Activated naive CD4-positive, alpha-beta T cell treated with anti-CD3 and anti-CD28 coated beads, Interleukin-2, amount 50 U/mL, for 16 hours (primary cell): ENCODE measurements at places on chromosomes 16 and 17.

DNA sequence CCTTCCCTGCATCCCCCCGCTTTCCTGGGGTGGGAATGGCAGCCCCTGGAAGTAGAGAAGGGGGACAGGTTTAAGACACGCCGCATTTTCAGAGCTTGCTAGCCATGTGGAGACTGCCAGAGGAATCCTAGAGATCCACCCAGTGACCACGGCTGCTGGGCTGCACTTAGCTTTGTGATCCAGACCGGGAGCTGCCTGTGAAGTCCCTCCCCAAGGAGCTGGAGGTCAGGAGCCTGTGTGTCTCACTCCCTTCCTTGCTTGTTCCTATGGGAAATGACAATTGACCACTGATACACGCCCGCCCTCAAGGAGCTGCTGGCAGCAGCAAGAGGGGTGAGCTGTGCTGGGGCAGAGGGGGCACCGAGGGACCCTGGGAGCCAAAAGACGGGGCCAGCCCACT is 73.7 kb downstream of the SREBF1 start:
- DNase-seq, result no peak

DNA sequence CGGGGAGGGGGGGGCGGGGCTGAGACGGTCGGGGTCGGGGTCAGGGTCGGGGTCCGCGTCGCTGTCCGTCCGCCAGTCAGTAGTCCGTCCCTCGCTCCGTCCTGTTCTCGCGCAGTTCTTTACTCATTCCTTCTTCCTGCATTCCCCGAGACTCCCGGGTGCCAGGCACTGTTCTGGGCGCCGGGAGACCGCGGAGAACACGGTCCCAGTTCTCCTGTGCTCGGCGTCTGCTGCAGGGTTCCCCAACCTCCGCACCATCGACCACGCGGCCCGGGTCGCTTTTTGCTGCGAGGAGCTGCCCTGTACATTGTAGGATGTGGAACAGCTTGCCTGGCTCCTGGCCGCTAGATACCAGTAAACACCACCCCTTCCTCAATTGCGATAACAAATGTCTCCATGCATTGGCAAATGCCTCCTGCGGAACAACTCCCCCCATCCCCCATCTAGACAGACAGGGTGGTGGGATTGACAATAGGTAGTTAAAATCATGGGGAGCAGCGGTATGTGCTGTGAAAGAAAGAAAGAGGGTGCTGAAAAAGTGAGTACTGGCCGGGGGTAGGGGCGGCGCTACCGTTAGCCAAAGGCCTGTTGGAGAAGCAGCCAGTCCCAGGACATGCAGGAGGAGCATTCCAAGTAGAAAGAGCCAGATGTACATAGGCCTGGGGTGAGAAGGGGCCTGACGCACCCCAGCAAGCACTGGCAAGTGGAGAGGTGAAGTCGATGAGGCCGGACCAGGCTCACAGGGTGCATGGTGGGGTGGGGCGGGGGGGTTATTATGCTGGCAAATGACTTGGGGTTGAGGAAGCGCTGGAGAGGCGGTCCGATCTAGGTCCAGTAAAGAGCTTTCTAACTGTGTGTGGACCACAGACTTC is 631 bp downstream of the TRAF7 start:
- DNase-seq, result no peak

GRCh38 chr17:57881783-57882351 is 32.0 kb upstream of the MRPS23 start:
- DNase-seq, result no peak

DNA sequence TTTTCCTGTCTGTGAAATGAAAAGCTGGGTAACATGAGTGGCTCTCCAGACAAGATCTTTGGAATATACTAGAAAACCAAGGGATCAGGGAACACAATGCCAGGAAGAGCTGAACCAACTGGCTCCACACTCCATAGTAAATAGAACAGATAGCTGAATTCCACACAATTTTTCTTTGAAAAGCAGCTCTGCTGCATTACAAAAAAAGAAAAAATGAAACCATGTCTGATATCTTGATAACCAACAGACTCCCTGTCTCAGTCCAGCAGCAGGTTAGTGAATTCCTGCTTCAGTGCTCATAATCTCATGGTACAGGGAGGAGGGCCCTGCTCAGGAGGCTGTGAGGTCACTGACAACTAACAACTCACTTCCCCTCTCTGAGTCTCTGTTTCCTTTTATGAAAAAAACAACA is 97.1 kb downstream of the CDH11 start:
- no peak for DNase-seq

- DNase-seq, result no peak
Observed at GRCh38 chr17:77115510-77115909, 25.3 kb upstream of the SEC14L1 start.

DNA sequence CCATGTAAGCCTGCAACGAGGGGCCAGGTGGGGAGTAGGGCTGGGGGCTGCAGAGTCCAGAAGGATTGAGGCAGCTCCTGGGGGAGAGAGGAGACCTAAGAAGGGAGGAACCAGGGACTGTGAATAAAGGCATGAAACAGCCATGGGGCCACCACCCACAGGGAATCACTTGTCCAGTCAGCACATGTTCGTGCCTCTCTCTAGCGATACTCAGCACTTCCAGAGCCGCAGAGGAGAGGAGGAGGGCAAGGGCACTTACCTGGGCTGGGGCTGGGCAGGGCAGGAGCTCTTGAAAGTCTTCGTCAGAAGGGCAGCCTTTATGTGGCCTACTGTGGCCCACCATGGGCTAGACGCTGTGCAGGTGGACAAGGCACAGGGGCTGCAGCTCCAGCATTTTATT is 24.2 kb downstream of the CACNA1G start:
- DNase-seq, result no peak

DNA sequence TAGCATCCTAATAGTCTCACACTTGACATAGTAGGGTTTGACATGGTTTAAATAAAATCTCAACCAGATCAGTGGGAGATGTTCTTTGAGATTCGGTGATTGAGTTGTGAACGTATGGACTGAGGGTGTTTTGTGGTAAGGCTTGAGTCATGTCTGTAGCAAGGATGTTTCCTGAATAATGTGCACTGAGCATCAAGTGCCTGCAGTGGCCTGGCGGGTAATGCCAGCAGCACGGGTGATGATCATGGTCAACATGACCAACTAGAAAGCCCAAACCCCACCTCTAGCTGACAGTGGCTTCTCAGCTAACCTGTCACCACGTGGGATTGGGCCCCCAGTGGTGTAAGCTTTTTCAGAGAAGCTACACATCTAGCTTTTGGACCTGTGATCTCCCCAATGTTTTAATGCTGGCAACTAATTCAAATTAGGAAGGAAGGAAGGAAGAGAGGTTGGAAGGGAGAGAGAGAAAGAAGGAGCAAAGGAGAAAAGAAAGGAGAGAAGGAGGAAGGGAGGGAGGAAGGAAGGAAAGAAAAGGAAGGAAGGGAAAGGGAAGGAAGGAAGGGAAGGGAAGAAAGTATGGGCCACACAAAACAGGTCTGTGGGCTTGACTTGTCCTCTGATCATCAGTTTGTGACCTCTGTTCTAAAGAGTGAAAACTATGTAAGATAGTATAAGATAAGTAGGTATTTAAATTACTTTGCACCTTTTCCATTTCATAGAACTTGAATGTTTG is 55.4 kb downstream of the WWOX start:
- DNase-seq, result no peak

- no peak for DNase-seq
Observed at GRCh38 chr17:42276609-42277341, 584 bp upstream of the STAT5B start.

DNA sequence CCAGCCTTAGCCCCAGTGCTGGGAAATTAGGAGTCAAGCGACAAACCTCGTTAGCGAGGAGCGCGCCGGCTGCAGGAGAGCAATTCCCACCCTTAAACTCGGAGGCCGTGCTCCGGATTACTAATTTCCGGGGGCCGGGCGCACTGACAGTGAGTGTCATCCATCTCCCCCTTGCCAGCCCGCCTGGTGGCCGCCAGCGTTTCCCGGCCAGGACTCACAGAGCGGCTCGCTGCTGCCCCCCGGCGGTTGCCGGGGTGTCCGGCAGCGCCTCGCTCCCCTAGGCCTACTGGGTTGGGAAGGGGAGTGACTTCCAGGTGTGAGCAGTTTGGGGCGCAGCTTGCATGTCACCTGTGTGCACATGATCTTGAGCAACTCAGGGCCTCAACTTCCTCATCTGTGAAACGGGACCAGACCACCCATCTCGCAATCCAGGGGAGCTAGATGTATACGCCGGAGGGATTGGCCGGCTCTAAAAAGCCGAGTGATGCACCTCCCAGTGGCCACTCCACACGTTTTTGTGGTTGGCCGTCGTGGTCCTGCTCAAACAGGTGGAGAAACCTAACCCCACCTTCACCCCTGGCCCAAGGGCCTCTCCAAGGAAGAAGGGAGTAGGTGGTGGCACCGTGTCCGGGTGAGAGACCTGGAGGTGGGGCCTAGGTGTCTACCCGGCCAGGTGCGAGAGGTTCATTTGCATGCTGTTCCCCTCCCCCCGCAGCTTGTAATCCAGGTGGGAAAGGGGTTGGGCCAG is 2.5 kb upstream of the GSE1 start:
- DNase-seq, result peak; percentile 88

DNA sequence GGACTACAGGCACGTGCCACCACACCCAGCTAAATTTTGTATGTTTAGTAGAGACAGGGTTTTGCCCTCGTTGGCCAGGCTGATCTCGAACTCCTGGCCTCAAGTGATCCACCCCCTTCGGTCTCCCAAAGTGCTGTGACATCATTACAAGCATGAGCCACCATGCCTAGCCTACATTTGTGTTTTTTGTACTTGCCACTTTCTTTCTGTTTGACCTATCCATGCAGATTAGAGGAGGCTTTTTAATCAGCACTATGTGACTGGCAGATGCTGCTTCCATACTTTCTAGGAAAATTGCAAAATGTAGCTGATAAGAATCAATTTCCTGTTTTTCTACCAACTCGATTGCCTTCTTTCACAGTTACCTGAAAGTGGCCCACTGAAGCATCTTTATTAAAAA is 57.3 kb downstream of the B9D1 start:
- DNase-seq, result no peak

DNA sequence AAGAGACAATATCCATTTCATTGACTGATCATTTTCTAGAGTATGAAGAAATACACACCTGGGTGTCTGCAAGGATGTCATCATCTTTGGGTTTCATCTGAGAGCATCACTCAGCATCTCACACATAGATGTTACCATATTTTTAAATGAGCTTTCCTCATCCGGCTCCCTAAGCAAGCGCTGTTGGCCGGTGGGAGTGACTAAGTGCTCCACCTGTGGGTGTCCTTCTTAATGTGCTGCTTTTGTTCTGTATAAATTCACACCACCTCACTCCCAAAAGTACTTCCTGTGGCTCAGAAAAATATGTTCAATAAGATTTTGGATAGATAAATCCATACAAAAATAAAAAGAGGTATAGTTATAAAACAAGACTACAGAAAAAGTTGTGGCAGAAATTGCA is 7.4 kb downstream of the SSTR2 start:
- no peak for DNase-seq

GRCh38 chr17:82416771-82417170 is 1.4 kb upstream of the HEXD start:
- DNase-seq, result no peak

GRCh38 chr16:84050316-84050715 is 7.7 kb upstream of the SLC38A8 start:
- no peak for DNase-seq

- DNase-seq, result no peak
Observed at GRCh38 chr16:456891-457483, 31.5 kb downstream of the RAB11FIP3 start.

DNA sequence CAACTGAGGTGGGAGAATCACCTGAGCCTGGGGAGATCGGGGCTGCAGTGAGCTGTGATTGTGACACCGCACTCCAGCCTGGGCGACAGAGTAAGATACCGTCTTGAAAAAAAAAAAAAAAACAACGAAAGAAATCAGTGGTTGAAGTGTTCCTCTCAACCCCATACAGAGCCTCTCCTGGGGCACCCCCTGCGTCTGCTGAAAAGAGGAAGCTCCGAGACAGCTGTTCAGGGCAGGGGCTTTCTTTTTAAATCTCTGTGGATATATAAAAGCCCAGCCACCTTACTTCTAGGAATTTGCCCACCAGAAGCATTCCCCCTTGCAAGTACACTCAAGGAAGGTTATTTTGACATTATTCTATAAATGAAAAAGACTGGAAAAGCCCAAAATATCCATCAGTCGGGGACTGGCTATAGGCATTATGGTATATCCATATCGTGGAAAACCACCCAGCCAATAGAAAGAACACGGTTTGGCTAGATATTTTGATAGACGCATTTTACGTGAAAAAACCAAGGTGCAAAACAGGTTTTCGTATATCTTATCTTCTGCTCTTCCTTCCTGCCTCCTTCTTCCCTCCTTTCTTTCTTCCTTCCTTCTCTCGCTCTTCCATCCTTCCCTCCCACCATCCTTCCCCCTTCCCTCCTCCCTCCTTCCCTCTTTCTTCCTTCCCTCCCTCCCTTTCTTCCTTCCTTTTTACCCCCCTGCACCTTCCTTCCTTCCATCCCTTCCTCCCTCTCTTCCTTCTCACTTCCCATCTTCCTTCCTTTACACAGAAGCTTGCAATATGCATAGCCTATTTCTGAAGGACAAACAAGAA is 9.2 kb upstream of the CCL22 start:
- DNase-seq, result no peak

DNA sequence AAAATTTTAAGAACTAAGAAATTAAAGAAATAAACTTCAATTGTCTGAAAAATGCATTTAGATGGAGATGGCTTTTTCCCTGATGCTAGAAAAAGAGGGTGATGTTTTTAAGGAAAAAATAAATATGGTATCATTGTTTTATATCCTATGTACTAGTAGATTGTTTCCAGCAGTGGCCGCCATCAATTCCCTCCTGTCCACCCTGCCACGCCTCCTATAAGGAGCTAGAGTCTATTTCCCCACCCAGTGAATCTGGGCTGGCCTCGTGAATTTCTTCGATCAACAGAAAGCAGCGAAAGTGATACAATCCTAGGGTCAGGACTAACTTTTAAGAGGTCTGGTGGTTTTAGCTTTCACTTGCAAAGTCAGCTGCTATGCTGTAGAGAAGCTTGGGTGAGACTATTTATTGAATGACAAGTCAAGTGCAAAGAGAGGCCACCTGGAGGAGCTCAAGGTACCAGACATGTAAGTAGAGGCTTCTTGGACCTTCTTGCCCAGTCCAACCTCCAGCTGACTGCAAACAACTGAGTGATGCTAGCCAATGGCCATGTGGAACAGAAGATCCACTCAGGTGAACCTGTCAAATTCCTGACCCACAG is 80.9 kb upstream of the MTMR4 start:
- DNase-seq, result no peak

GRCh38 chr16:55370762-55371482 is 46.9 kb downstream of the IRX6 start:
- no peak for DNase-seq

- peak; percentile 55 for DNase-seq
Observed at GRCh38 chr17:2724784-2725164, 13.2 kb upstream of the CLUH start.

GRCh38 chr16:27465483-27465879 is 63.5 kb downstream of the IL21R start:
- DNase-seq, result no peak

GRCh38 chr16:55624696-55625095 is 31.1 kb upstream of the SLC6A2 start:
- no peak for DNase-seq

- no peak for DNase-seq
Observed at GRCh38 chr16:73610605-73611156, 562.8 kb upstream of the ZFHX3 start.
